Osteocyte (in vitro differentiated cells): ENCODE measurements at places on chromosomes 13 and 19. TPM values are rescaled to one million over a fixed set of nuclear protein-coding genes. Genes with fewer than 3 reads are reported as not detected.

PSG2 gene
- total RNA-seq = not detected in 2 replicates

ZNF285 gene
- 5.3 and 6.8 TPM in 2 replicates for total RNA-seq

CCDC169 gene
- 0.43 and 0.60 TPM in 2 replicates for total RNA-seq

RAB11B gene
- 126 and 130 TPM in 2 replicates for total RNA-seq

PLPPR3 gene
- total RNA-seq = 18.2 and 19.4 TPM in 2 replicates

ZNF627 gene
- 18.2 and 18.3 TPM in 2 replicates for total RNA-seq

NKPD1 gene
- total RNA-seq = 0.18 and 0.35 TPM in 2 replicates

KIR2DL1 gene
- total RNA-seq = not detected in 2 replicates

HAUS8 gene
- total RNA-seq = 9.2 and 11.6 TPM in 2 replicates

MISP3 gene
- 1.8 and 2.1 TPM in 2 replicates for total RNA-seq

B3GLCT gene
- total RNA-seq = 8.2 and 10.3 TPM in 2 replicates

S1PR4 gene
- not detected in 2 replicates for total RNA-seq

ZNF787 gene
- 27.8 and 31.4 TPM in 2 replicates for total RNA-seq

MBD3L1 gene
- not detected in 2 replicates for total RNA-seq

KLK2 gene
- not detected in 2 replicates for total RNA-seq

SHISA7 gene
- not detected in 2 replicates for total RNA-seq

GSX1 gene
- total RNA-seq = not detected in 2 replicates

MEIOSIN gene
- not detected in 2 replicates for total RNA-seq

ZNF534 gene
- not detected in 2 replicates for total RNA-seq
